ENCODE measurements at places on chromosomes 1 and 21.

DNA sequence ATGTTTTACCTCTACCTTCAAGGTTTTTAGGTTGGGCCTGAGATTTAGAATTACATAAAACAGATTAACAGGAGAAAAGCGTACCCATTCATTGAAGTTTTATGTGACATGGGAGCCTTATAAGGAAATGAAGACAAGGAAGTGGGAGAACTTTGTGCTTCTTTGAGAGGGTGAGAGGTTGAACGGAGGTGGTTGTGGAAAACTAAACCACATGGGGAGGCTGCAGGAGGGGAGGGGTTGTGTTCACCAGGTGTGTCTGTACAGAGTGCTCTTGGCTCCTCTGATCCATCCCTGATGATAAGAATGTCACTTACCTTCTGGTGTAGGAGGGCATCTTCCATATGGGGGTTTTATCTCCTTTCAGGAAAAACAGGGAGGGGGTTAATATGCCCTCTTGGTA is 2.7 kb downstream of the SLX9 start:
- DNase-seq = no peak

DNA sequence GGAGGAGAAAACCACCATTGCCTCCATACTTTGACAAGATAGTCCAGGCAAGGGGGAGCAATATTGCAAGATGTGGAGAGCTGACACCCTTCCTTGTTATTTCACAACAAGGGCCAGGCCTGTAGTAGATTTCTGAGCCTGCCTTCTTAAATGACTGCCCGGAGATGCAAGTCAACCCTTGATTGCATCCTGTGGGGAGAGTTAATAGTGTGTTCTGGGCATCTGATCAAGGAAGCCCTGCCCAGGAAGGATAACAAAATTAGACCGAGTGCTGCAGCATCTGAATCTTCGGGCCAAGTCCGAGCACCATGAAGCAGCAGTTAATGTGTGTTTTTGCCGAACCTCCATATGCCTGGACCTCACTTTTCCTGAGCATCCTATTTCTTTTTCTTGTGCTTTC is 382.3 kb downstream of the PRDM2 start:
- no peak for DNase-seq

DNA sequence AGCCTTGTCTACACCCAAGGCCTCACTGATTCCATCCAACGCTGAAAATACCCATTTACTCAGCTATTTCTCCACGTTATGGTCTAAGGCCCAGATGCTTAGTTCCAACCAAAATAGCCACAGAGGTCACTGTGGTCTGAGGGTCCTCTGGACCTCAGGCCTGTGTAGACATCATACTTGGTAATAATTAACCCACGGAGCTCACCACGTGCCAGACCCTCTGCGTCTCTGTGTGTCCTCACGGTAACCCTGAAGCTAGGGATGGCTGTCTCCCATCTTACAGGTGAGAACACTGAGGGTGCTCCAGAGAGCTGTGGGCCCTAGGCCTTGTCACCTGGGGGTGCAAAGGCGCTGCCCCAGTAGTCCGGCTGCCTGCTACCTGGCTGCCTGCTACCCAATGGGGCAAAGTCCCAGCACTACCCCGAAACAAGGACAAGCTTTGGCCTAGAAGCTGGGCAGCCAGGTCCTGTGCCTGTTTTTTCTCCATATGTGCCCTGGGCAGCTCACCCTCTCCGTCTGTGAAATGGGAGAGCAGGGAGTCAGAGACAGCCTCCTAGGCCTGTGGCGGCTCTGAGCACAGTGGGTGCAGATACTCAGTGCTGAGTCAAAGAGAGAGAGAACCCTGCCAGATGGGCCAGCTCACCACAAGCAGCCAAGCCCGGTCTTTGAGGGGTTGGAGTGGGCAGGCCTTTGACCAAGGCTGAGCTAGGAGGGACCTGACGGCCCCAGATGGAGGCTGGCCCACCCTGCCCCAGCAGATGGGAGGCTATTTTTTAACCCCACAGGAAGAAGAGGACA is 17.0 kb upstream of the RUNX3 start:
- no peak for DNase-seq

GRCh38 chr1:189121941-189122340 is 1355.7 kb downstream of the BRINP3 start:
- DNase-seq = no peak

- DNase-seq = no peak
These were observed 127.3 kb downstream of the HHIPL2 start for GRCh38 chr1:222420633-222421032.

DNA sequence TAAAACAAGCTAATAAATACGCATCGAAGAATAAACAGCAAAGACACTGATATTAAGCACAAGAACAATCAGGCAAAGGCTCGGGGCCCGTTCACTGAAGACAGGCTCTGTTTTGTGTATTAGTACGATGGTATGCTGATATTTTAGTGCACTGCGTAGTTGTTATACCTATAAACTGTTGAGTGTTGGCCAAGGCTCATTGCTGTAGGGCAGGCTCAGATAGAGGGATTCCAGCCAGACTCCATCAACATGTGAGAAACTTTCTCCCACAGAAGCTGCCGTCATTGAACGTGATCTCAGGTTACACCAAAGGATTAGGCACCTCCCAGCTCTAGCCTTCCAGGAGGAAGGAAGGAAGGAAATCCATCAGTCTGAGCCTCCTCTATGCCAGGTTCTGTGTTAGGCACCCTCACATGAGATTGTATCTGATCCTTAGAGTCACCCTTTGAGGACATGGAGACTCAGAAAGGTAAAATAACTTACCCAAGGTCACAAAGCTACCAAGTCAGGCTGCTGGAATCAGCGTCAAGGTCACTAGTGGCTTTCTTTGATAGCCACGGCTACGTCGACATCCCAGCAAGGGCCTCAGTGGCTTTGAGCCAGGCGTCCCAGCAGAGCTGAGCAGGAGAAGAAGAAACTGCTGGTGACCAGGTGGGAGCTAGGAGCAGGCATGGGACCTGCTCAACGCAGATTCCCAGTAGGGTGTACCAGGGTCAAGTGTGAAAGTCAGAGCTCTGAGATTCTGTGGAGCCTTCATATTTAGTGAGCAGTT is 14.8 kb downstream of the BCAR3 start:
- peak; percentile 80 for DNase-seq

GRCh38 chr1:215900684-215901083 is 333.6 kb downstream of the KCTD3 start:
- DNase-seq = no peak

DNA sequence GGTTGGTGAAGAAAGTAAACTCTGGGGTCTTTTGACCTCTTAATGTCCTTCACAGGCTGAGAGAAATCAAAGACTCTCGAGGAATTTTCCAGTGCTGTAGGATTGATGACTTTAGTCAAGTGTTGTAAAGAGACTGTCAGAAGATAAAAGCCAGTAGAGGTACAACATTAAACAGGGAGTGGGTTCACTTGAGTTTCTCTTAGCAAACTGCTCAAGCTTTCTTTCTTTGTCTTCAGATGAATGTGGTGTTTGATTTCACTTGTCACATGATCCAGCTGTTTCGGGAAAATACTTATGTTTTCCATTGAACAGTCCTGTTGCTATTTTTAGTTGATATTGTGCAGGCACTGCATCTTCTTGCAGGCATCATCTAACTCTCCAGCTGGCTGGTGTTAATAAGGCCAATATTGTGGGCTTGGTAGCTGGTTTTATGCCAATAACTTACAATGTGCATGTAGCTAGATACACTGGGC is 45.6 kb downstream of the XCL2 start:
- peak; percentile 20 for DNase-seq

DNA sequence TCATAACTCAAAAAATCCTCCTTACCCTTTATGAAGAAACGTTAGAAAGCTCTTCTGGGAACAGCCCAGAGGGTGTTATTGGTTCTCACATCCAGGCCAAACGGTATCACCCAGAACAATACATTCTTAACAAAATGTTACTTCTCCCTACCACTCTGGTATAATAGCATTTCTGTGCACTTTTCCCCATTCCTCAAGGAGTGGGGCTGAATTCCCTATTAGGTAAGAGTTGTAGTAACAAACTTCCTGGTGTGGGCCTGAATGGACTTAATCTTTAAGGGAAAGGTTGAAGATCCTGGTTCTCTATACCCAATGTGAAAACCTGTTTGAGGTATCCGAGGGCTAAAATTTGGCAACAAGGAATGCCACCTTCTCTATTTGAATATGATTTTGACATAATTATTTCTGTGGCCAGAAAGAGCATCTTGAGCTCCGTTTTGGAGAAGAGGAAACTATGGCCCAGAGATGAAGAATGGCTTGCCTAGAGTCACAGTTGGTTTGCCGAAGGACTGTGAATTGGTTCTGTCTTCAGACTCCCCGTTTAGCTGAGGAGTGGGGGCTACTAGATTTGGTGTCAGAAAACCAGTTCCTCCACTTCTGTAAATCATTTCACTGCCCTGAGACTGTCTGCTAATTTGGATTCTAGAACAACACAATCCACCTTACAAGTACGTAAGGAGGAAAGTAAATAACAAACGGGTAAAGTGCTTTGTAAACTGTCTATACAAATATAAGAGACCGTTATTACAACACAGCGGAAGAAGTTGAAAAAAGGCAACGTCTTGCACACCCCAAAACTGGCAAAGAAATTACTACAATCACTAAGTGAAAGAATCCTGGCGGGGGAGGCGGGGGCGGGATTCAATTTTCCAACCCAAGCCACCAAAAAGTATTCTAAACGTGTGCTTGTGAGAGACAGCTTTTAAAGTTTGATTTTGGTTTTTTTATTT is 2.3 kb downstream of the ANP32E start:
- DNase-seq = no peak

DNA sequence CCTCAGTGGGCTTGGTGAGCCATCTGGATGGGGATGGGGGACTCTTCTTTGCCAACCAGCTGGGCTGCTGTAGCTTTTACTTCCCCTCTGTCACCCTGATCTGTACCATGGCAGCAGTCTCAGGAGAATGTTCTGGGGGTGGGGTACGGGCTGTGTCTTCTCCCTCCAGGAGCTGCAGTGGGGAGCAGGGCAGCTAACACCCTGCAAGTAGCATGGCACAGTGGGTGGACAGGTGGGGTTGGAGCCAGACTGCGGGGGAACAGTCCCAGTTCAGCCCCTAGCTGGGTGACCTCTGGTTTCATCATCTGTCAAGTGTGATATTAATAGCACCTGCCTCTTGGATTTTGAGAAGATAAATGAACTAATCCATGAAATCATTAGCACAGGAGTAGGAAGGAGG is 3.1 kb downstream of the NFASC start:
- DNase-seq = no peak

DNA sequence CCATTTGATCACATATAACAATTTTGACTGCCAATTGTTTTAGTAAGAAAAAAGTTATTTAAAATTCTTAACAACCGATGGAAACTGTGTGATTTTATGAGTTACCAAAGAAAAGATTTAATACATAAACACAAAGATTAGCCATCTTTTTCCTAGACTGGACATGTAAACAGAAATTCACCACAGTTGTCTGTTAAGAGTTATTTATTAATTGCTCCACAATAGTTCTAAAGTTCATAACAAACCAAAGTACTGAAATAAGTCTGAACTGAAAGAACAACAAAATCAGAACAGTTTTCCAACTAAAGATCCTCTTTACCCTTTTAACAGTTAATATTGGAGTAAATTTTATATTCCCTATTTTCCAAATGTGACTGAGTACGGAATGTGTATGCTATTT is 8.6 kb downstream of the ZNF281 start:
- no peak for DNase-seq

GRCh38 chr1:58922302-58923089 is 138.6 kb upstream of the JUN start:
- no peak for DNase-seq

GRCh38 chr1:24077278-24077978 is 34.5 kb downstream of the MYOM3 start:
- DNase-seq = no peak

- DNase-seq = peak; percentile 79
These were observed 10.6 kb upstream of the COL6A1 start for GRCh38 chr21:45970674-45971615.

- no peak for DNase-seq
These were observed 432.3 kb downstream of the DPYD start for GRCh38 chr1:97488530-97488929.

- no peak for DNase-seq
These were observed 13.5 kb downstream of the MAP3K21 start for GRCh38 chr1:233340966-233341516.

All from GM23338 (cell line).